ENCODE measurements at places on chromosomes 5 and 9. TPM values are rescaled to one million over a fixed set of nuclear protein-coding genes. Genes with fewer than 3 reads are reported as not detected.

BRINP1 gene
- not detected for polyA plus RNA-seq

ANGPTL2 gene
- not detected for polyA plus RNA-seq

ABLIM3 gene
- not detected for polyA plus RNA-seq

C5orf34 gene
- 0.60 TPM for polyA plus RNA-seq

GRCh38 chr9:8266861-8267260 is 467.3 kb upstream of the DMAC1 start:
- no peak for DNase-seq

DNA sequence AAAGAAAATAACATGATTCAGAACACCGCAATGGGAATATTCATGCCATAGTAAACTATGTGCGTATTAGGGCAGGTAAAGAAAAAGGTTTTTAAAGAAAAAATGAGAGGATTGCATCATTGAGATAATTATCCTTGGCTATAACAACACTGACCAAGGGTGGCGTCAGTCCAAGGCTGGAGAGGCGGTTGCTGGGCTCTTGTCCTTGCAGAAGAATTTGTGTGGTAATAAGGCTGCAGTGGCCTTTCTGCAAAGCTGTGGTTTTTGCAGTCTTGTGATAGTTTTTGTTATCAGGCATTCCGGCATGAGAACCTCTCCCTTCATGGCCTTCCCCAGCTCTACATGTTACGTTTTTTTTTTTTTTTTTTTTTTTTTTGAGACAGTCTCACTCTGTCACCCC is 14.0 kb downstream of the BOD1 start:
- DNase-seq, result no peak

DNA sequence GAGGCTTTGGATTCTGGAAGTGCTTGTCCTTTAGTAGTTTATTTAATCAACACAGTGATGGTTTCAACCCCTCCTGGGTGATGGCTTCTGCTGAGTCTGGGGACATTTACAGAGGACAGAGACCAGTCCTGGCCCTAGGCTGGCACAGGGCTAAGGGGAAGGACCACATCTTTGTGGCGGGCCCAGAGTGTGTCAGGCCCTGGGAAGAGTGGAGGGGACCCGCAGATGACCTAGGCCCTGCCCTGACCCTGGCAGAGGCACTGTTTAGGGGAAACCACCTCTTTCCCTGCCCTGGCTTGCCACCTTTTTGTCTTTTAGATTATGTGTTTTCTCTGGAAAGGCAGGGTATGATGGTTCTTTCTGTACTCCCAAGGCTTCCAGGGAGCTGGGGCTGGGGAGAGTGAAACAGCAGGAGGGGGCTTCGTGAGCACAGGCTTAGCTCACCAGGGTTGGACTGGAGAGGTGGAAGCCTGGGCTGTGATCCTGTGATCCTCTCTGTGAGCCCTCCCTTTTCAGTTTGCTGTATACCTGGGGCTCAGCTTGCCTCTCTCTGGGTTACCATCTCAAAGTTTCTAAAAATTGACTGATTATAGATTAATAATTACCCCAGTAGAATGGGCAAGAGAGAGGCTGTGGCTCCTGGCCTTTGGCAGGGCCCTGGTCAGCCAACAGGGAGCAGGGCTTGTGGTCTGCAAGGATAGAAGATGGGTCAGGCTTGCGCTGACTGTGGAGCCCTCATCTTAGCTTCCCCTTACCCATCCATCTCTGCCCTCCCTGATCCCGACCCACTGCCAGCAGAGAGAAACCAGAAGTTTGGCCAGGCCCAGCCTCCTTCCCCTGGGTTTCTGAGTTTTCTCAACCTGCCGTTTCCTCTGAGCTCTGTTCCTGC is 1.7 kb upstream of the SYNPO start:
- DNase-seq, result no peak

All from CD4-positive, alpha-beta memory T cell (primary cell).